ENCODE measurements at places on chromosomes 13 and 19.

DNA sequence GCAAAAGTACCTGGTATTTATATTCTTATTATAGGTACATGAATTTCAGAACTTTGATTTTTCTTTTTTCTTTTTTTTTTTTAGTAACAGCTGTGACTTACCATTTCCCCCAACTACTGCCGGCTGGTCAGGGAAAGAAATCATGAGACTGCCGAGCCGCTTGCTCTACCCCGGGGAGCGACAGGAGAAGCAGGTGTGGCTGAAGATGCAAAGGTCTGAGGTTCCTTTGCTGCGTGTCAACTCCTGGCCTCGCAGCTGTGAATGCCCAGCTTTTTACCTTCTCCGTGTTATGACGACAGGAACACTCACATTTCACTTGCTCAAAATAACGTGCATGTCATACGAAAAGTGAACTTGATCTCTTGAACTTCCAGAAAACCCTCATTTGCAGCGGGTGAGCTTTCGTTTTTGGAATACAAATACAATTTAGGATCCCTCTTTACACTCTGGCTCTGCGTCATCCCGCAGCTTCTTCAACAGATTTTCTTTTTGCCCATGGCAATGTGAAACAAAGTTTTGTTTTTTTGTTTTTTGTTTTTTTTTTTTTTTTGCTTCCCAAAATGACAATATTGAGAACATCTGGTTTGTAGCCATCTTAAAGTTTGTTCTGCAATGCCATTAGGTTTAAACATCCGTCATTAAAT is 117.9 kb downstream of the EFNB2 start:
- no peaks in the 10 kb centered on the region for H3K36me3 ChIP-seq
- H3K27ac ChIP-seq: no peak overlapping the region
- no peaks in the 10 kb centered on the region for H3K4me1 ChIP-seq

- no peak overlapping the region for H3K27ac ChIP-seq
- H3K4me3 ChIP-seq: no peak overlapping the region
- H3K4me1 ChIP-seq: peaks cover 25% of the 10 kb centered on the region
- H3K27me3 ChIP-seq: no peaks in the 10 kb centered on the region
These were observed 33.9 kb upstream of the SEMA6B start for GRCh38 chr19:4593409-4593851.

DNA sequence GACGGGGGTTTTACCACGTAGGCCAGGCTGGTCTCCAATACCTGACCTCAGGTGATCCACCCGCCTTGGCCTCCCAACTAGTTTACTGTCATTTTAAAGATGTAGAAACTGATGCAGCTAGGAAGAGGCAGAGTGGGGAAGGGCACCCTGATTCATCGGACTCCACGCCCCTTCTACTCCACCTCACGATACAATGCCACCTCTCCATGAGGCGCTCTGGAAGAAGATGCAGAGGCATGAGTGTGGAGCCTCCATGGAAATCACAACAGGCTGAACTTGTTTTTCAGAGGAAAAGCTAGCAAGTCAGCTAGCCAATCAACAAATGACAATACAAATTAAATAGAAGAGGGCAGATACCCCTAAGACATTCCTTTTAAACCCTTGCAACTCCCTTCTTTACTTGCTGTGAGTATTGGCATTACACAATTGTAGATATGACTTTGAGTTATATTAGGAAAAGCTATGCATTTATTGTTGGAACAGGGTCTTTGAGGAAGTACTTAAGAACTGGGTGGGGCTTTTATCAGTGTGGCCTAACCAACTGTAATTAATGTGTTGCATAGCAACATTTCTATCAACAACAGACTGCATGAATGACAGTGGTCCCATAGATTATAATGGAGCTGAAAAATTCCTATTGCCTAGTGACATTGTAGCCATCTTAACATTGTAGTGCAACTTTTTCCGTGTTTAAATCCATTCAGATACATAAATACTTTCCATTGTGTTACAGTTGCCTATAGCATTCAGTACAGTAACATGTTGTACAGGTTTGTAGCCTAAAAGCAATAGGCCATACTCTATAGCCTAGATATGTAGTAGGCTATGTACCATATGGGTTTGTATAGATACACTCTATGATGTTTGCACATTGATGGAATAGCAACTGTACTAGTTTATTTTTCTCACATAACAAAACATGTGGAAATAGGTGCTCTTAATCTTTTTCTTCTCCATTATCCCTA is 17.6 kb downstream of the WDFY2 start:
- no peaks in the 10 kb centered on the region for H3K4me1 ChIP-seq
- no peaks in the 10 kb centered on the region for H3K27me3 ChIP-seq
- H3K36me3 ChIP-seq: no peaks in the 10 kb centered on the region

- no peaks in the 10 kb centered on the region for H3K4me1 ChIP-seq
- H3K27me3 ChIP-seq: no peaks in the 10 kb centered on the region
- H3K36me3 ChIP-seq: no peaks in the 10 kb centered on the region
- H3K27ac ChIP-seq: no peak overlapping the region
These were observed 118.3 kb downstream of the USP12 start for GRCh38 chr13:27053210-27053884.

DNA sequence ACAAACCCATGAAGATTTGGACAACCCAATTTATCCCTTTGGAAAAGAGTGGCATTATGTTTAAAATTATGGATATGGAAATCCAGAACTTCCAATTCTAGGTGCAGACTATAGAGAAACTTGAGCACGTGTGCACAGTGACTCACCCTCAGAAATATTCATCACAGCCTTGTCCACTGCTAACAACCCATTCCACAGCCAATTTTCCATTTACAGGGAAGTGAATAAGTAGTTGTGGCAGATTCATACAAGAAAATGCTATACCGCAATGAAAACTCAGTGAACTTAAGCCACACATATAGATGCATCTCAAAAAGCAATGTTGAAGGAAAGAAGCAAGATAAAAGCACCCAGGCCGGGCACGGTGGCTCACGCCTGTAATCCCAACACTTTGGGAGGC is 133.3 kb downstream of the USP12 start:
- H3K4me1 ChIP-seq: peaks cover 31% of the 10 kb centered on the region
- no peak overlapping the region for H3K4me3 ChIP-seq
- no peaks in the 10 kb centered on the region for H3K27me3 ChIP-seq
- no peak overlapping the region for H3K27ac ChIP-seq
- no peaks in the 10 kb centered on the region for H3K36me3 ChIP-seq

Data from SJCRH30 (cell line).